ENCODE measurements at places on chromosomes 6 and 20.
A peak's percentile ranks its signal among the peaks of the same experiment; 100 is the strongest.

GRCh38 chr6:108171291-108171917 lies 5.6 kb downstream of the NR2E1 start:
- no peak for DNase-seq

DNA sequence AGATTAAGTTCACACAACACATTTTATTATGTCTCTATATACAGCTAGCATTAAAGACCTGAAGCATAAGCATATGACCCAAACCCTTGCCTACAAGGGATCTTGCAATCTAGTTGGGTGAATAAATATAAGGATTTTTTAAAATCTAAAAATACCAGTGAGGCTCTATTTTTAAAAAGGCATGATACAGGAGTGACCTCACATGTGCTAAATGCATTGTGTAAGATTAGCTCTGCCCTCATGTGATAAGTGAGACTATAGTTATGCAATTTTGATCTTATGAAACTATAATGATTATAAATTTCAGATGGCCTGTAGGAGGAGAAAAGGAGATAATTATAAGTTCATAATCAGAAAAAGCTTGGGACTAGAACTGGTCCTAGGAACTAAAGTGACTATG lies 451.0 kb upstream of the MAN1A1 start:
- DNase-seq, result no peak

DNA sequence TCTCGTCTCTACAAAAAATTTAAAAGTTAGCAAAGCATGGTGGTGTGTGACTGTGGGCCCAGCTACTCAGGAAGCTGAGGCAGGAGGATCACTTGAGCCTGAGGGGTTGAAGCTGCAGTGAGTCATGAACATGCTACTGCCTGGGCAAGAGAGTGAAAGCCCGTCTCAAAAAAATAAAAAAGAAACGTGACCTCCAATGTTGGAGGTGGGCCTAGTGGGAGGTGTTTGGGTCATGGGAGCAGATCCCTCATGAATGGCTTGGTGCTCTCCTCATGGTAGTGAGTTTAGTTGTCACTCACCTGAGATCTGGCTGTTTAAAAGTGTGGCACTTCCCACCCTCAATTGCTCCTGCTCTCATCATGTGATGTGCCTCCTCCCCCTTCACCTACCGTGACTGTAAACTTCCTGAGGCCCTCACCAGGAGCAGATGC lies 24.3 kb downstream of the RBL1 start:
- DNase-seq, result no peak

DNA sequence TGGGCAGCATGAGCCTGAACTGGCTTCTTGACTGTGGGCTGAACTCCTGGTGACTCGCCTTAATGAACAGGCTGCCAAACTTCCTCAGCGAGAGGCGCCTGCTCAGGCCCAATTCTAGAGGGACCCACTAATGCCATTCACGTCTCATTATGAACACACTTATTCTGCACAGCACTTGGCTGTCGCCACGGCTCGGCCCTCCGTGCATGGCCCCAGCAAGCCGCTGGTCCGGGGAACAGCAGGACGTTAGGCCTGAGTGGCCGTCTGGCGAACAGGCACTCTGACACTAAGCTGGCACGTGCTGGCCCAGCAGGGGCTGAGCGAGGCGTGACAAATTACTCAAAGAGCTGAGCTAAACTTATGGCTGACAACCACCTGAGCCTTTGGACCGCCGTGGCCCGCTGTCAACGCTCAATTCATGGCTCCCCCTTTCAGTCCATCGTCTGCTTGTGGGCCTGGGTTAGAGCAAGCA lies 45.9 kb downstream of the INSM1 start:
- peak; percentile 13 for DNase-seq

GRCh38 chr20:59388402-59388801 lies 88.0 kb downstream of the EDN3 start:
- DNase-seq, result no peak

DNA sequence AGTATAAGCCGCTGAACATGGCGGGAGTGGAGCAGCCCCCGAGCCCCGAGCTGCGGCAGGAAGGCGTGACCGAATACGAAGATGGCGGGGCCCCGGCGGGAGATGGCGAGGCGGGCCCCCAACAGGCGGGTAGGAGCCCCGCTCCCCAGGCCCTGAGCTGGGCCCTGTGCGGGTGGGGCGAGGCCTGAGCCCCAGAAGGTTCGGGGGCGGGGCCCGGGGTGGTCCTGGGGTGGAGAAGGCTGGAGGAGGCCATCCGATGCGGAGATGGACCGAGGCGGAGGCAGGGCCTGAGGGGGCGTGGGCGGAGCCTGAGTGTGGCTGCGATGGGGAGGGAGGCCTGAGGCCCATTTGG lies 7.1 kb downstream of the L3MBTL1 start:
- no peak for DNase-seq

Measured in amygdala (tissue), 56 donors.